Mucosa of gallbladder (tissue), 1 donor: ENCODE measurements at places on chromosomes 3 and 15. TPM values are rescaled to one million over a fixed set of nuclear protein-coding genes. Genes with fewer than 3 reads are reported as not detected.

The FRG2C gene
- not detected for total RNA-seq

DNA sequence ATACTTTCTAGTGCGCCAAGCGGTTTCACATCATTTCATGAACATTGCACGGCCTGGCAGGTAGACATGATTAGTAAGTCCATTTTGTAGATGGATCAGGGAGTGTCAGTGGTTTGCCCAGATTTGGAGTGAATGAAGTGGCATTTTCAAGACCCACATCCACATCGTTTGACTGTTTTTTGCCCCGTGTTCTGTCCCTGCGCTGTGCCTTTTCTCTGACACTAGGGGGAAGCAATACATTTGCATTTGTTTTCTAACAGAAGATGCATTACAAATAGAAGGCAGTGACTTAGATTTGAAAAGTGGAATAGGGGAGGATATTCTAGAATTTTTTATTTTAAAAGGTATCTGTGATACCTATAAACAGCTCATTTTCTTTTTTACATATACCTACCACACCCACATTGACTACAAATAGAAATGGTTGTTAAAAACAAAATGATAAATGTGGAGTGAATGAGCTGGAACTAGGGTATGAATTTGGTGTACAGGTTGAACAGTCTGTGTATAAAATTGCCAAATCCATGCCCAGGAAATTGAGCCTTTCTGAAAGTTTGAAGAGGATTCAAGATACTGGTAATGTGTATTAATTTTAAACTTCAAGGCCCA lies 98.0 kb downstream of the USP13 start:
- no peak for DNase-seq

- DNase-seq = peak; percentile 14
Measured at GRCh38 chr3:134651347-134652041, 672 bp upstream of the KY start.

The EOMES gene
- total RNA-seq = 0.58 TPM

GRCh38 chr15:90058308-90058707 lies 44.0 kb downstream of the IDH2 start:
- no peak for DNase-seq
